ENCODE measurements at places on chromosomes 7 and 10.

GRCh38 chr10:30897547-30897946, 134.1 kb downstream of the ZNF438 start:
- DNase-seq = no peak

DNA sequence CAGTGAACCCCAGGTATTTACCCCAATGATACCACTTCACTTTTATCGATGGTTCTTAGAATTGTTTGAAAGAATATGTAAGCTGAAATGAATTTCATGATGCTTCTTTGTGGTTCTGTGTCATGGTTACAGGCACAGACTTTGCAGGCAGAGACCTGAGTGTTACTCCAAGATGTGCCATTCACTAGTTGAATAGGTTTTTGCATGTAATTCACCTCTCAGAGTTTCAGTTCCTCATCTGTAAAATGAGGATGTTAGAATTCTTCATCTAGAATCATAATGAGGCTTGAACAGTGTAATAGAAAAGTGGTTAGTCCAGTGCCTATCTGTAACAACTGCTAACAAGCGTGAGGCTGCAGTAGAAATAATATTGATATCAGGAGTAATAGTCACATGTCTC, 54.6 kb downstream of the VSTM2A start:
- no peak for DNase-seq

- no peak for DNase-seq
These were observed 390.0 kb downstream of the EXOC4 start for GRCh38 chr7:133642907-133643306.

DNA sequence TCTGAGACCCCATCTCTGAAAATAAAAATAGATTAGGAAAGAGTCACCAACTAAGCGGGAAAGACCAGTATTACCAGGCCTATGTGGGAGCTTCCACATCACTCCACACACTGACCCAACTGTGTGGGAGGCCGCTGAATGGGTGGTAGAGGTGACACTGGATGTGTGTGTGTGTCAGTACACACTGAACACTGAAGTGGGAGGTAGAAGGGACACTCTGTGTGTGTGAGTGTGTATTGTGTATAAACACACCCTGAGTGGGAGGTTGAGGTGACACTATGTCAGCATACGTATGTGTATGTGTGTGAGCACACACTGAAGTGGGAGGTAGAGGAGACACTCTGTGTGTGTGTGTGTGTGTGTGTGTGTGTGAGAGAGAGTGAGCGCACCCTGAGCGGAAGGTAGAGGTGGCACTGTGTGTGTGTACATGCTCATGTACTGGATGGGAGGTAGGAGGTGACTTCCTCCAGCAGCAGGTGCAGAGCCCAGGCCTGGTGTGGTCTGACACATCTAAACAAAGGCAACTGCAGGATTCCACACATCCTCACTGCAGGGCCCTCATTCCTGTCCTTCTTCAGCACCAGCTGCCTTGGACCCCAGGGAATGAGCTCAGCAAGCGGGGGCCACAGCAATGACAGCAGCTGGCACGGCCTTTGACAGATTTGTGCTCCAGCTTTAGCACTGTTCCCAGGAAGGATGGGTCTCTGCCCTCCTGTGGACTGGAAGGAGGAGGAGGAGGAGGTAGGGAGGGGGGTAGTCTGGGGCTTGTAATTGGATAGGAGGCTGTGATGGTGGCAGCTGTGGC, 26.5 kb upstream of the RBM20 start:
- no peak for DNase-seq

DNA sequence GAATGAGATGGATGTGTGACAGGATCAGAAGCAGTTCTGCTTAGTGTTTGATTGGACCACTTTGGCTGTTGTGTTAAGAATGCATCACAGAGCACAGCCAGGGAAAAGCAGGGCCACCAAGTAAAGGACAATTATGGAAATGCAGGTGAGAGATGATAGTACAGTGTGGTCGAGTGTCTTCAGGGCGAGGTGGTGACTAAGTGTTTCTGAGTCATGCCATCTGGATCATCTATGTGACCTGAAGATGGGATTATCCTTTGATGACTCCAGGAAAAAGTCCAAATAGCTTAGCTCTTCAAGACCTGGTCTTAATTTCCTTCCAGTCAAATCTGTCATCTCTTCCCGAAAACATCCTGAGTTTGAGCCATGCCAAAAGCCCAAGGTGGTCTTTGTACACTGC, 523.2 kb upstream of the IGFBP3 start:
- DNase-seq = no peak
